Thoracic aorta (tissue), 2 donors: ENCODE measurements at places on chromosomes 1 and 21.

DNA sequence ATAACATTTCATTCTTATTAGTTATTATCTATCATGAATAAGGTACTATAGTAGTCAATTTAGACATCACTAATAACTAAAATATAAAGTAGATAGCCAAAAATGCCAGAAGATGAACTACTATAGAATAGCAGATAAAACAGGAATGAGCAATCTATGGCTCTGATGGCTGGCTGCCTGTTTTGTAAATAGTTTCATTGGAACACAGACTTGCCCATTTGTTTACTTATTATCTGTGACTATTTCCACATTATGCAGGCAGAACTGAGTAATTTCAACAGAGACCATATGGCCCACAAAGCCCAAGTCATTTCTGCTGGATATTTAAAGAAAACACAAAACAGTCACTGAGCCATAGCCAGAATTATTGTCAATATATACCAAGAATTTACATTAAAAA lies 222.1 kb downstream of the COL24A1 start:
- H3K4me3 ChIP-seq, result no peak overlapping the region
- DNase-seq, result no peak
- H3K27ac ChIP-seq, result no peak overlapping the region
- no peaks in the 10 kb centered on the region for H3K4me1 ChIP-seq
- H3K36me3 ChIP-seq, result no peaks in the 10 kb centered on the region

DNA sequence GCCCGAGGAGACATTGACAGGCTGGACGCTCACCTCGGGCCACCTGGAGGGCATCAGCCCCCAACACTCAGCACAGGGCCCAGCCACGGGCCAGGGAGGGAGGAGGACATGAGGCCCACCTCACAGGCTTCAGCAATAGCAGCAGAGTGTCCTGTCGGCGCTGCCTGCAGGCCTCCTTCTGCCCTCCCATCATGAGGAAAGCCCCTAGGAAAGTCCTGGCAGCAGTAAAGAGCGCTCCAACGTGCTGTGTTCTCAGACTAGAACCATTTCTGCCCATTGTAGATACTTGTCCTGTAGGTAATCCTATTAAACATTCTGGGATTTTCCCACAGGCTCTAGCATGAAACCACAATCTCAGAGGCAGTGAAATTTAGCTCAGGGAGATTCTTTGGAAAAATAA lies 62.0 kb upstream of the GALNT2 start:
- no peaks in the 10 kb centered on the region for H3K27me3 ChIP-seq
- no peak overlapping the region for H3K4me3 ChIP-seq
- peaks cover 9% of the 10 kb centered on the region for H3K4me1 ChIP-seq
- no peaks in the 10 kb centered on the region for H3K36me3 ChIP-seq

GRCh38 chr1:229425564-229426159 lies 8.2 kb downstream of the ACTA1 start:
- H3K4me1 ChIP-seq, result peaks cover under 1% of the 10 kb centered on the region
- H3K36me3 ChIP-seq, result no peaks in the 10 kb centered on the region
- peaks cover 5% of the 10 kb centered on the region for H3K27me3 ChIP-seq
- no peak overlapping the region for H3K4me3 ChIP-seq
- H3K27ac ChIP-seq, result no peak overlapping the region

DNA sequence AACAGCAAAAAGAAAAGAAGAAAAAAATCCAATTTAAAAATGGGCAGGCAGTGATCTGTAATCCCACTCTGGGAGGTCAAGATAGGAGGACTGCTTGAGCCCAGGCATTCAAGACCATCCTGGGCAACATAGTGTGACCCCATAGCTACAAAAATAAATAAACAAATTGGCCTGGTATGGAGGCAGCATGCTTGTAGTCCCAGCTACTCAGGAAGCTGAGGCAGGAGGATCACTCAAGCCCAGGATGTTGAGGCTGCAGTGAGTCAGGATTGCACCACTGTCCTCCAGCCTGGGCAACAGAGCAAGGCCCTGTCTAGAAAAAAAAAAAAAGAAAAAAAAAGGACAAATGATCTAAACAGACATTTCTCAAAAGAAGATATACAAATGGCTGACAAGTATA lies 99.6 kb downstream of the EIF4G3 start:
- peaks cover 9% of the 10 kb centered on the region for H3K4me1 ChIP-seq
- no peaks in the 10 kb centered on the region for H3K27me3 ChIP-seq
- no peaks in the 10 kb centered on the region for H3K36me3 ChIP-seq

- H3K27ac ChIP-seq, result no peak overlapping the region
- H3K4me3 ChIP-seq, result no peak overlapping the region
- no peak for DNase-seq
- H3K36me3 ChIP-seq, result no peaks in the 10 kb centered on the region
- H3K4me1 ChIP-seq, result no peaks in the 10 kb centered on the region
- H3K27me3 ChIP-seq, result no peaks in the 10 kb centered on the region
Measured at GRCh38 chr21:14040386-14040785, 170.4 kb downstream of the LIPI start.

- H3K36me3 ChIP-seq, result no peaks in the 10 kb centered on the region
- no peaks in the 10 kb centered on the region for H3K27me3 ChIP-seq
- no peak overlapping the region for H3K4me3 ChIP-seq
- DNase-seq, result no peak
Measured at GRCh38 chr1:24955161-24955560, 25.1 kb upstream of the RUNX3 start.

GRCh38 chr21:33067457-33067856 lies 2.5 kb upstream of the OLIG1 start:
- H3K27ac ChIP-seq, result no peak overlapping the region
- H3K27me3 ChIP-seq, result peaks cover 21% of the 10 kb centered on the region
- no peaks in the 10 kb centered on the region for H3K36me3 ChIP-seq
- H3K4me3 ChIP-seq, result no peak overlapping the region
- DNase-seq, result no peak

- peak overlapping the region; percentile 74 for H3K27ac ChIP-seq
- H3K4me3 ChIP-seq, result no peak overlapping the region
- DNase-seq, result no peak
- H3K36me3 ChIP-seq, result no peaks in the 10 kb centered on the region
- no peaks in the 10 kb centered on the region for H3K27me3 ChIP-seq
Measured at GRCh38 chr1:33902486-33903209, 38.8 kb downstream of the HMGB4 start.

GRCh38 chr1:109644670-109645069 lies 11.2 kb upstream of the GSTM4 start:
- no peaks in the 10 kb centered on the region for H3K4me1 ChIP-seq
- no peak overlapping the region for H3K4me3 ChIP-seq

GRCh38 chr1:147272042-147272441 lies 29.6 kb downstream of the CHD1L start:
- no peaks in the 10 kb centered on the region for H3K27me3 ChIP-seq
- no peak overlapping the region for H3K4me3 ChIP-seq
- no peak overlapping the region for H3K27ac ChIP-seq
- DNase-seq, result no peak
- H3K36me3 ChIP-seq, result peaks cover 36% of the 10 kb centered on the region
- peaks cover 8% of the 10 kb centered on the region for H3K4me1 ChIP-seq

DNA sequence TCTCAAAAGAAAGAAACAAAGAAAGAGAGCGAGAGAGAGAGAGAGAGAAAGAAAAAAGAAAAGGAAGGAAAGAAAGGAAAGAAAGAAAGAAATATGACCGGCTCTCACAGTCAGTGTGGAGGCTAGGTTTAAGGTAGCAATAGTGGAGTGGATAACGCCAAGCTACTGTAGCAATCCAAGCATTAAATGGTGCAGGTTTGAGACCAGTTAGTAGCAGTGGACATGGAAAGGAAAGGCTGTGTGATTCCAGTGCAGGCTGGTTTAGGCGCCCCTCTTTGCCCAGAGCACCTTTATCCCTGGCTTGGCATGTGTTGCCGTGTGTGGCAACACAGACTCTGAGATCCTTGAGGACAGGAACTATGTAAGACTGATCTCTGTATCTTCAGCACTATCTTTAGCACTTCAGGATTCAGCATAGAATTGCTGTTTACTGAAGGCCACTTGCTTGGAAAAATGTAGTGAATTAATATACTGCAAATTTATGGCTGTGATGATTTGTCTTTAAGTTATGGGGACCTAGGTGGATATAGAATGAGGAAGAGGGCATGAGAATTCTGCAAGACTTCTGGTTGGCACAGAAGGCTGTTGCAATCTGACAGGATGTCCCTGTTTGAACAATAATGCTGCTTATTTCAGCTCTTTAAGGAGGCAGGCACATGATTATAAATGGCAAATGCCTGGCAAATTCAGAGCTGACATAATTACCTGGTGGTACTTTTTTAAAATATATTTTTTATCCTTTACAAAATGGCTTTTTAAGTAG lies 10.8 kb upstream of the OSBPL9 start:
- no peaks in the 10 kb centered on the region for H3K36me3 ChIP-seq
- DNase-seq, result no peak
- H3K4me1 ChIP-seq, result no peaks in the 10 kb centered on the region
- H3K27ac ChIP-seq, result no peak overlapping the region
- no peaks in the 10 kb centered on the region for H3K27me3 ChIP-seq

- peaks cover 37% of the 10 kb centered on the region for H3K4me1 ChIP-seq
- no peaks in the 10 kb centered on the region for H3K27me3 ChIP-seq
- H3K4me3 ChIP-seq, result peak overlapping the region; percentile 89
- DNase-seq, result peak; percentile 43
- peak overlapping the region; percentile 89 for H3K27ac ChIP-seq
Measured at GRCh38 chr1:165631342-165632151, 513 bp downstream of the MGST3 start.

DNA sequence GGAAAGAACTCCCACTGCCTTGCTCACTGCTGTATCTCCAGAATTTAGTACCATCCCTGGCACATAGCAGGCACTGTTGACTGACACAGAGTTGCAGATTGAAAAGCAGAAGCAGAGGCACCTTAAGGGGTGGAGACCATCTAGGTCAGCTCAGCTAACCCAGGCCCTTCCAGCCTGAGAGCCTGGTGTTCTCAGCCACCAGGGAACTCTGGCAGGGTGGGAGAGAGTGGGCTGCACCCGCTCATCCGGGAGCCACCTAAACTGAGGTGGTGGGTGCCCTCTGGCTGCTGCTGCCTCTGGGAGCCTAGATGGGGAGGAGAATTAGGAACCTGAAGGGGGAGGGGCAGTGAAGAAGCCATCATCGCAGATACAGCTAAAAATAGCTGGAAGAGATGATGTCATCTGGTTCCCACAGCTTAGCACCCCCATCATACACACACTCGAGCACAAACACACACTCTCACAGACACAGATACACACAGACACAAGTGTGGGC lies 1.5 kb upstream of the TSPAN1 start:
- H3K36me3 ChIP-seq, result no peaks in the 10 kb centered on the region
- DNase-seq, result no peak
- H3K27ac ChIP-seq, result no peak overlapping the region
- no peak overlapping the region for H3K4me3 ChIP-seq
- H3K4me1 ChIP-seq, result peaks cover 25% of the 10 kb centered on the region

DNA sequence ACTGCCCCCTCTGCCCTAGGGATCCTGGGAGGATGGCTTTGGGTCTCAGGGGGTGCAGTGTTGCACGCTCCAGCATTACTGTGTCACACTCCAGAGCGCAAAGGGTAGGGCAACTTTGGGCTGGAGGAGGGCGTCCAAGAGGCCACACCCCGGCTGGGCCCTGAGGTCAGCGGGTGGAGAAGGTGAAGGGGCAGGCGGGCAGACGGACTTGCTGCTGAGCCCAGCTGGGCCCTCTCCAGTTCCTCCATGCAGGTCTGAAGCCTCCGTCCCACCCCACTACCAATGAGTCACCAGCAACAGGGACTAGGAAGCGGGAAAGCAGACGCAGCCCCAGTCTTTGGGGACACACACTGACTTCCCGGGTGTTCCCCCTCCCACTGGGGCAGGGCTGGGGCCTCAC lies 116.0 kb downstream of the CASZ1 start:
- H3K27me3 ChIP-seq, result no peaks in the 10 kb centered on the region
- H3K4me1 ChIP-seq, result peaks cover 14% of the 10 kb centered on the region
- H3K27ac ChIP-seq, result no peak overlapping the region
- no peaks in the 10 kb centered on the region for H3K36me3 ChIP-seq

DNA sequence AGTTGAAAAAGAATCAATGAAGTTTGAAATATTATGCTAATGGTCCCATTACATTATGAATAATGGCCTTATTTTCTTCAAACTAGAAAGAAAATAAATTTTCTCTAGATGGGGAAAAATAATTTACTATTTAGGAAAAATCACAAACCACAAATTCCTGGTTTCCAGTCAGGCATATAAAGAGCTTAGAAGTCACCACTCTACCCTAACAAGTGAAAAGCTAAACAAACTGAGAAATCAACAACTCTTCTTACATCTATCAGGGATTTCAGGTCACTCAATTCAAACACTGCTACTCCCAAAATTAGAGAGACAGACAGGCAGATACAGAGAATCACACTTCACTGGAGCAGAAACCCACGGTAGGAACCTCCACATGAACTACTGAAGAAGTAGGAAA lies 82.1 kb upstream of the LRRC7 start:
- no peaks in the 10 kb centered on the region for H3K27me3 ChIP-seq
- H3K36me3 ChIP-seq, result no peaks in the 10 kb centered on the region
- no peaks in the 10 kb centered on the region for H3K4me1 ChIP-seq
- no peak overlapping the region for H3K4me3 ChIP-seq

DNA sequence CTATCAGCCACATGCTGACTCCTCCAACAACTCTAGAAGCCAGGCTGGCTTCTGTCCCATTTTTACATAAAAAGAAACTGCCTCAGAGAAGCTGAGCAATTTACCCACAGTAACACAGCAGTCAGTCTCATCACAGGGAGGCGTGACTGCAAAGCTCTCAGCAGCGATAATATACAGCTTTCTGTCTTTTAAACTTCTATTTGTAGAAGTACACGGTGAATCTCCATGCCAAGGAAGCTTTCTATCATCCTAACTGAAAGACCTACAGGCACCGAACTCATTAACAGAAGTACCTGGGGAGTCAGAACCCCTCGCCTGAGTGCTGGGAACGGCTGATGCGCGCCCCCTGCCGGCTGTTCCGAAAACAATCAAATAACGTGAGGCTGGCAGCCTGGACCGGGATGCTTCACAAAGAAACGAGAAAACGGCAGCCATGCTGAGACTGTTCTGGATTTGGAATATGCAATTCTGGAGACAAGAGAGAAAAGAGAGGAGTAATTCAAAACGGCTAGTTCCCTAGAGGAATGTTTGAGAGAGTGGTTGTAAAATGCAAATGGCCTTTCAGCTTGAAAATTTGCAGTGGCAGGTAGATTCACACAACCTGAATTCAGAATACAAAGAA lies 43.5 kb upstream of the RAB4A start:
- no peaks in the 10 kb centered on the region for H3K36me3 ChIP-seq
- no peak overlapping the region for H3K4me3 ChIP-seq
- H3K27ac ChIP-seq, result no peak overlapping the region
- no peak for DNase-seq
- H3K4me1 ChIP-seq, result peaks cover 17% of the 10 kb centered on the region

DNA sequence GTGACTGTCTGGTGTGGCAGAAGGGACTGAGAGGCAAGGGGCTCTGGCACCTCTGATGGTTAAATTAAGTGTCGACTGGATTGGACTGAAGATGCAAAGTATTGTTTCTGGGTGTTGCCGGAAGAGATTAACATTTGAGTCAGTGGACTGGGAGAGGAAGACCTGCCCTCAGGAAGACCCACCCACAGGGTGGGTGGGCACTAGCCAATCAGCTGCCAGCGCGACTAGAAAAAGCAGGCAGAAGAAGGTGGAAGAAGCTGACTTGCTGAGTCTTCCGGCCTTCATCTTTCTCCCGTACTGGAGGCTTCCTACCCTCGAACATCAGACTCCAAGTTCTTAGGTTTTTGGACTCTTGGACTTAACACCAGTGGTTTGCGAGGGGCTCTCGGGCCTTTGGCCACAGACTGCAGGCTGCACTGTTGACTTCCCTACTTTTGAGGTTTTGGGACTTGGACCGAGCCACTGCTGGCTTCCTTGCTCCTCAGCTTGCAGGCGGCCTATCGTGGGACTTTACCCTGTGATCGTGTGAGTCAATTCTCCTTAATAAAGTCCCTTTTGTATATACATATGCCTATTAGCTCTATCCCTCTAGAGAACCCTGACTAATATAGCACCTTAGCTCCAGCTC lies 79.6 kb downstream of the KAZN start:
- H3K36me3 ChIP-seq, result no peaks in the 10 kb centered on the region
- no peak overlapping the region for H3K4me3 ChIP-seq
- no peaks in the 10 kb centered on the region for H3K4me1 ChIP-seq
